Neural progenitor cell (in vitro differentiated cells): ENCODE measurements at places on chromosomes 11 and 22. TPM values are rescaled to one million over a fixed set of nuclear protein-coding genes. Genes with fewer than 3 reads are reported as not detected.

- H3K4me1 ChIP-seq = no peaks in the 10 kb centered on the region
- H3K27me3 ChIP-seq = no peaks in the 10 kb centered on the region
- no peak overlapping the region for H3K27ac ChIP-seq
- H3K36me3 ChIP-seq = peaks cover 54% of the 10 kb centered on the region
- DNase-seq = peak; percentile 72
Measured at GRCh38 chr11:118488480-118489109, 38.7 kb upstream of the TTC36 start.

DNA sequence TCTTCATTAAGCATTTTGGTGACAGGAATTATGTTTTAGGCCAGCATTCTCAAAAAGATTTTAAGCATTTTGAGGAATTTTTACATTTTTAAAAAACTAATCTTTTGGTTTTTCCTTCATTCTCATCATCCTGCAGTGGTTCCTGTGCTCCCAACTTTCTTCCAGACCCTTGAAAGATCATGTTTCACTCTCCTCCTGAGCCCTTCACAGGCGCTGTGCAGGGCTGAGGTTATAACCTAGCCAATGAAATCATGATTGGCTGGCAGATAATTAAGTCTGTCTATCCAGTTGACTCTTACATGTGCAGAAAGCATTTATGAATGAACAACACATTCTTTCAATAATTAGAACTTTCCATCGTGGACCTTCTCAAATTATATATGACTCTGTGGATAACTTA, 226.3 kb downstream of the DDX10 start:
- no peaks in the 10 kb centered on the region for H3K27me3 ChIP-seq
- H3K27ac ChIP-seq = no peak overlapping the region
- H3K36me3 ChIP-seq = no peaks in the 10 kb centered on the region
- H3K4me3 ChIP-seq = no peak overlapping the region
- DNase-seq = no peak
- H3K4me1 ChIP-seq = peaks cover 11% of the 10 kb centered on the region

The SPI1 gene
- not detected in 2 replicates for total RNA-seq

The ANKK1 gene
- 0.22 TPM in 1 of 2 replicates, not detected in the other for total RNA-seq

The UPK3A gene
- 0.50 TPM in 1 of 2 replicates, not detected in the other for total RNA-seq

The RASSF10 gene
- 2.9 and 3.1 TPM in 2 replicates for total RNA-seq

The TCF20 gene
- 53.7 and 67.4 TPM in 2 replicates for total RNA-seq

DNA sequence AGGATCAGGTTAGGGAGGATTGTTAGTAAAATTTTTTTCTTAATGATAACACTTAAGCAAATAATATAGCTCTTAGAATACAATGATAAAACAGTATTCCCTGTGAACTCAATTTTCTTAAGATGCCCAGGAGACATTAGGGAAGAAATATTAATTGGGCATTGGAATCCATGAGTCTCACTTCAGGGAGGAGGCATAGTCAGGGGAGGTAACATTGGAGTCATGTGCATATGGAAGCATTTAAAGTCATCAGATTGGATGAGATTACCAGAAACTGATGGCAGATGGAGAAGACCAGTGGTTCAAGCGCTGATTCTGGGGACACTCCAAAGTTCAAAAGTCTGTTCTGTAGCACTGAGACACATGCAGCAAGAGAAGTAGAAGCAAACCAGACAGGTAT, at the start of gene OR9G1:
OR9G1 (plus strand) TSS at position 301 of the 400 bp plus-strand sequence. CDS start 1,293 bp downstream, outside the sequence.
- no peaks in the 10 kb centered on the region for H3K36me3 ChIP-seq
- H3K27ac ChIP-seq = no peak within 1 kb of the TSS
- H3K4me3 ChIP-seq = no peak within 1 kb of the TSS
- DNase-seq = no peak
- no peaks in the 10 kb centered on the region for H3K4me1 ChIP-seq

- H3K36me3 ChIP-seq = no peaks in the 10 kb centered on the region
- H3K4me1 ChIP-seq = peaks cover 3% of the 10 kb centered on the region
- no peak for DNase-seq
- H3K27ac ChIP-seq = no peak overlapping the region
Measured at GRCh38 chr11:9760193-9760575, 96.3 kb downstream of the SWAP70 start.

DNA sequence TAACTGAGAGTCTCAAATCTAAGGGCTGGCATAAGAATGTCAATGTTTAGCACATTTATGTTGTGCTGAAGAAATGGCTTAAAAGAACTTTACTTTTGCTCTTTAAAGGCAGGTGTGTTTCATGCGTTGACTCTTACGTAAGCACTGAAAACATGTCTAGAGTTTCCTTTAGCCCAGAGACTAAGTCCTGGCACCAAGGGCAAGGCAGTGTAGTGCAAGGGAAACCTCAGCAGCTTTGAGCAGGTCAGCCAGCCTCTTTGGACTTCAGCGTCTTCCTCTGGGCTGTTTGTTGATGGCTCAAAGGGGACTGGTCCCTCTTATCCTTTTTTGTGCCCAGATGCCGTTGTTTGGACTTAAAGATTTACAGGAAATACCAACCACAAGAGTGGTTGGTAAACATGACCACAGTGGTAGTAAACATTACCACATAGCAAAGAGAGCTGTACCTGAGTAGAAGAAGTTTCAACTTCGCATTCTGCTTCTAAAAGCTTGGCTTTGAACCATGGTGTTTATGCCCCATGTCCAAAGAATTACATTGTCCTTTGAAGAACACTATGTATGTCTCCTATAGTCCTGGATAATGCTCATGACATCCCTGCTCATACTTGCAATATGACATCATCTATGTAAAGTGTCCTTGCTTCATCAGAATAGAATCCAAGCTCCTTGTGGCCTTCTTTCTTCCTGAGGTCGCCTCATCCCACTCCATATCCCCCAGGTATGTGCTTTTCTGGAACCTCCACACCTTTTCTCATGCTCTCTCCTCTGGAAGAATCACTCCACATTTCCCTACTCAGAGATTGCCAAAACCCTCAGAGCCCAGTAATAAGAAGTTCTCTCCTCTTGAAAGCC, 23.5 kb downstream of the TENM4 start:
- no peaks in the 10 kb centered on the region for H3K27me3 ChIP-seq
- no peaks in the 10 kb centered on the region for H3K36me3 ChIP-seq
- no peak for DNase-seq
- peaks cover 7% of the 10 kb centered on the region for H3K4me1 ChIP-seq
- H3K4me3 ChIP-seq = no peak overlapping the region
- H3K27ac ChIP-seq = no peak overlapping the region

DNA sequence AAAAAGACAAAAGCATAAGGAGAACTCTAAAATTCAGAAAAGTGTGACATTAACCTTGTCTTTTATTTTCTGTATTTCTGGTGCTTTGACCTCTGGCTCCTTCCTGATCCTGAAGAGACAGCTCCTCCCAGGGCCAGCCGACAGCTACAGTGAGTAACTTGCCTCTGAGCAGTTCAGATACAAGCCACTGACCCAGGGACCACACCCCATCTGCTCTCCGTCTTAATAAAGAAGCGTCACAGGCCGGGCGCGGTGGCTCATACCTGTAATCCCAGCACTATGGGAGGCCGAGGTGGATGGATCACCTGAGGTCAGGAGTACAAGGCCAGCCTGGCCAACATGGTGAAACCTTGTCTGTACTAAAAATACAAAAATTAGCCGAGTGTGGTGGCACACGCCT, 6.5 kb downstream of the MLC1 start:
- no peaks in the 10 kb centered on the region for H3K27me3 ChIP-seq
- no peaks in the 10 kb centered on the region for H3K36me3 ChIP-seq
- DNase-seq = no peak
- H3K4me3 ChIP-seq = no peak overlapping the region
- H3K27ac ChIP-seq = no peak overlapping the region

DNA sequence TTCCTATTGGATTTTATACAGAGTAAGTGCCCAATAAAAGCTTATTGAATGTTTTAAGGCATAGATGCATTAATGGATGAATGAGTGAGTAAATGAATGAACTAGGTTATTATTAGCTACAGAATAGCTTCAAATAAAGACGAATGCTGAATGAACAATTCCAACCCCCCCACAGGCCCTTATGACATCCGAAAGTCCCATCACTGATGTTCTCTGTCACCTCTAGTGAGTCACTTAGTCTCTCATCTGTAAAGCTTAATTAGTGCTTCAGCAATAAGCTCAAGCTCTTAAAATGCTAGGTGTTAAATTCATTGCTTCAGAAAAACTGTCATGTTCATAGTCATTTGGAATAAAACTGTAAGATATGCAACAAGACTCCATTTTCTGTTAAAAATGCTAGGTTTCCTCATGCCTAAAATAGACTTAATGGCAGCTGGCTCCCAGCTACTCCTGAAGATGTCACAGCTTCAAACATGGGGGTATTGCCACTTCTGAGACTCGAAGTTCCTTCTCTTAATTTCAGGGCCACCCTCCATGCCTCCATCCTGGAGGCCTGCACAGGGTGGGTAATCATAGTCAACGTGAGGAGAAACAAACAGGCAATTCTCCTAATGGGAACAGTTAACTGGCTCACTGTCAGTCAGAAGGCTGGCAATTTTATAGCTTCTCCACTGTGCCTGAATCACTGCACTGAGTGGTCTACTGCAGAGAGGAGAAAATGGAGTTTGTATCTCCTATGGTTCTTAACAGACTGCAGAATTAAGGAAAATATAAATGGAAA, 355.0 kb upstream of the CTSC start:
- no peaks in the 10 kb centered on the region for H3K36me3 ChIP-seq
- H3K4me1 ChIP-seq = no peaks in the 10 kb centered on the region
- no peaks in the 10 kb centered on the region for H3K27me3 ChIP-seq
- no peak overlapping the region for H3K4me3 ChIP-seq
- no peak for DNase-seq

The UCP2 gene
- 69.2 and 88.1 TPM in 2 replicates for total RNA-seq

- H3K4me3 ChIP-seq = peak overlapping the region; percentile 29
- H3K27ac ChIP-seq = peak overlapping the region; percentile 93
- no peaks in the 10 kb centered on the region for H3K36me3 ChIP-seq
- no peak for DNase-seq
Measured at GRCh38 chr11:41498726-41499125, 39.3 kb upstream of the LRRC4C start.
